ENCODE measurements at places on chromosomes 1 and 21. TPM values are rescaled to one million over a fixed set of nuclear protein-coding genes. Genes with fewer than 3 reads are reported as not detected.

DNA sequence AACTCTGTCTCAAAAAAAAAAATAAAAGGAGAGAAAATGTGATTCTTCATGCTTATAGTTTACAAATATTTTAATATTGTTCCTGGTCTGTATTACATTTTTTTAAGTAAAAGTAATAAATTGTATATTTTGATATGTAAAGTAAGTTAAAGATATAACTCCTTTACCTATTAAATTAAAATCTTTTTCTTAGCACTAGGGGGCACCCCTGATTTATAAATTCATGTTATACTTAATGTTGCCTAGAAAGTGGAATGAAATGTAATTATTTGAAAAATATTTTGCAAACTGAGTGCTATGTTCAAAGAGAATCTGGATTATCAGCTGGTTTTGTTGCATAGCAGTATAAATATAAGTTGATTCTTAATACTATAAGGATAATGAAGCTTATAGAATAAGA lies 49.2 kb downstream of the RALGPS2 start:
- peak; percentile 44 for ATAC-seq

DNA sequence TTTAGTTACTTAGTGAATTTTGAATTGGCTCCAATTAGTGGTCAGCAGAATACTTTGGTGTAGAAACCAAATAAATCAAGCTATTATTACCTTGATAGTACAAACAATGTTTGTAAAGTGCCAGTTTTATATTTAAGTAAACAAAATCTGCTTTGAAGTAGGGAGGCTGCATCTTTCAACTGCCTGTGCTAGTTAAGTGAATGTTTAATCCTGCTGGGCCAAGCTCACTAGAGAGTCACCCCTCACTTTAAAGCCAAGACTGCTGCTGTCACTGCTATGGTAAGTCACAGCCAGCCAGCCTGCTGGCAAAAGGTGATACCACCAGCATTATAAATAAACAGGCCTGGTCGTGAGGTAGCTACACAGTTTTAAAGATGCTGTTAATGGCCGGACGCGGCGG lies 10.3 kb upstream of the CFAP126 start:
- no peak for ATAC-seq

DNA sequence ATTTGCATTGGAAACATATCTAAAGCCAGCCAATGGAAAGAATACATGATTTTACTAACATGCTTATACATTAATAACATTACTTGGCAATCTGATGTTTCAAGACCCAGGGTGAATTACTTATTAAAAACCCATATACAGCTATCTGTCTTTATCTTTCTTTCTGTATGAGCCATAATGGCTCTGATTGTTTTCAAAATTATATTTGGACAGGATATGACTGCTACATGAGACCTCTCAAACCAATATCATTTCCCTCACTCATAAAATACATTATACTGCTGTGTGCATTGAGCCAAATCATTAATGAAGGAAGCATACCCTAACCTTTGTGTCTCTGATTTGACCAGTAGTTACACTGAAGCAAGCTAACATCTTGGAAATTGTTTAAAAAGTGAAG lies 205.9 kb upstream of the DPYD start:
- no peak for ATAC-seq

- ATAC-seq = no peak
Measured at GRCh38 chr1:29628190-29628589, 391.9 kb downstream of the PTPRU start.

KRTAP20-3 gene
- total RNA-seq = not detected

Measured in motor neuron (in vitro differentiated cells).